ENCODE measurements at places on chromosomes 3 and 15.

DNA sequence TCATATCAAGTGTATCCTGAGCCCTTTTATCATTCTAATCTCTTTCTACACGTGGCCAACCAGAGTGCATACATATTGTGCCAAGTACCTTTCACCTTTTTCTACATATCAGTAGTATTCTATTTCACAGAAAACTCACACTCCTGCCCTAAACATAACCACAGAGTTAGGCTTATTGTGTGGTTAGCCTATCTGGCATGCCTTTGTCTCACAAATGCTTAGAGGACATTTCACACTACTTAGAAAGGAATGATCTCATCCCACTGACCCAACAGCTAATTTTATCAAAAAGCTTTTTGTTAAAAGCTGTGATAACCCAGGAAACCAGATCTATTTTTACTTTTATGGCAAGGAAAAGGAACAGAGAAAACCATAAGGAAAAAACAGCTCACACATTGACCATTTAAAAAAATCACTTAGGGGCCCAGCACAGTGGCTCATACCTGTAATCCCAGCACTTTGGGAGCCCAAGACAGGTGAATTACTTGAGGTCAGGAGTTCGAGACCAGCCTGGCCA, 17.8 kb upstream of the MAP4 start:
- peak; percentile 34 for DNase-seq

DNA sequence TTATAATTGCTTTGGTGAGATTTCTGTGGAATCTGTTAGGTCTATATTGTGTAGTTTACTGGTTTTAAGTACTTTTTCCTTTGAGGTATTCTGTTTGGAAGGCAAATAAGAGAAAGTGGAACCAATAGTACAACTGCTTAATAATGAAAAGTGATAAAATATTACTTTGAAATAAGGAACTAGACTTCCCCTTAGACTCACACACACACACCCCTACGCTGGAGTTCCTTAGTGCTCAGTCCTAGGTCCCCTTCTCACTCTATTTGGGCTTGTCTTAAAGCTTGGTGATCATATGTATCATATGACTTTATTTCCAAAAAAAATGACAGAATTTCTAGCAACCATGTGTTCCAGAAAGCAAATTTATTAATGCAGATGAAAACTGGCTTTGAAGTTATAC, 494.0 kb upstream of the TGFBR2 start:
- no peak for DNase-seq

DNA sequence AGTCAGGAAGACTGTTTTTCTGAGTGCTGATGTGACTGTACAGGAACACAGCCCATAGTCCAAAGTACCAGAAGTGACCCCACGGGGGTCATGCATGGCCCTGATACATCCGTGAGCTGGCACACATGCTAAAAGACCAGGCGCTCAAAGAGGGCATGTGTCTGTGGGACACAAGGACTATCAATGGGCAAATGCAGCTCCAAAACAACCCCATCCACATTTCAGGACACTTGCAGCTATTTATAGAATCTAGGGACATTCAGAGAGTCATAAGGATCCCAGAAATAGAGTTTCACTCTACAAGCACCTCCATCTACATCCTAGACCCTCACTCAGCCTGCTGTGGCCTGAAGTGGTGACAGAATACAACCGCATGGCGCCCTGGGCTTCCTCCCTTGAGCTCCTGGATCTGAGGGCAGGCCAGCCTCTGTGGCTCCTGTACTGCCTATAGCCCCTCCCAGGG, 17.0 kb downstream of the SLC25A20 start:
- no peak for DNase-seq

DNA sequence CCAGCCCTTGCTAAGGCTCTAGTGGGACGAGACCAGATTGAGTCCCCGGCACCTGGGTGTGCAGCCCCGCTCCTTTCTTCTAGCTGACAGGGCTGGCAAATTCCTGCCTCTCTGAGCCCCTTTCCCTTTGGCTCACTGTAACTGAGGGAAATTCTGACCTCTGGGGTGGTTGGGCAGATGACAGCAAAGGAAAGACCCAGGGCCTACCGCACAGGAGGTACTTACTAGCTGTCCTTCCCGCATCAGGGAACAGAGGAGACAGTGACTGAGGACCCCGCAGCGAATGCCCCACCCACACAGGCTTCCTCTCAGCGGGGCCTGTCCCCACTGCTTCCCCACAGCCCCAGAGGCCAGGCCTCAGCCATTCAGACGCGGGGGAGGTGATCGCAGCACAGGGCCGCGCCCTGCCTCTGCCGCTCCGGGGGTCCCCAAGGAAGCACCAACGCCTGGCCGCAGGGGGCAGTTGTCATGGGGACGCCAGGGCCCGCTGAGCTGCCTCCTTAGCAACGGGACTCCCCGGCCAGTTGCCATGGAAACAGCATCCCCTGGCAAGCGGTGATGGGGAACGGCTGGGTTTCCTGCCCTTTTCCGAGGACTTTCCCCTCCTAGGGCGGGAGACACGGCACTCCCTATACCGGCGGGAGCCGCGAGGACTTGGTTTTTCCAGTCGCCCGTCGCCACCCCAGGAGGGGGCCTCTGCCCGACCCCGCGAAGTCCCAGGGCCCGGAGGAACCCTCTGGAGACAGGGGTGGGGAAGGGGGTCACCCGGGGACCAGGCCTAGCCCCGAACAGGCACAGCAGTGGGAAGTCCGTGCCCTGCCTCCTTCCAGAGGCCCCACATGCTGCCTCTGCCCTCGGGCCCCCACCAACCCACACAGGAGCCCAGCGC, 50.1 kb downstream of the HCN4 start:
- peak; percentile 85 for DNase-seq

DNA sequence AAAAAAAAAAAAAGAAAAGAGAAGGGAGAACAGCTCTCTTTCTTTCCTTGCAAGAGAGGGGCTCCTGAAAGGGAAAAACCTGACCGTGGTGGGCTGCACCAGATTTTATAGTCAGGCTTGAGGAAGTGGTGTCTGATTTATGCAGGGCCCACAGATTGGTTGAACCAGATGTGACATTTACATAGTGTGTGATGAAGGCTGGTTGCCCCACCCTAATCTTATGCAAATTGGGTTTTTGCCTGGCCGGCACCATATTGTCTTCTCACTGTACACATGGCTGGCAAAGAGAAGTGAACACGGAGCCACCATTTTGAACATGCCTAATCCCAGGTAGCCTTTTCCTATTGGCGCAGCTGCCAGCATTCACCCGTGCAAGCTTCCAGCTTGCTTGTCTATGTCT, 154.4 kb downstream of the OXSM start:
- no peak for DNase-seq

Measured in eye (tissue), 1 donor.